ENCODE measurements at places on chromosomes 5 and 9.

DNA sequence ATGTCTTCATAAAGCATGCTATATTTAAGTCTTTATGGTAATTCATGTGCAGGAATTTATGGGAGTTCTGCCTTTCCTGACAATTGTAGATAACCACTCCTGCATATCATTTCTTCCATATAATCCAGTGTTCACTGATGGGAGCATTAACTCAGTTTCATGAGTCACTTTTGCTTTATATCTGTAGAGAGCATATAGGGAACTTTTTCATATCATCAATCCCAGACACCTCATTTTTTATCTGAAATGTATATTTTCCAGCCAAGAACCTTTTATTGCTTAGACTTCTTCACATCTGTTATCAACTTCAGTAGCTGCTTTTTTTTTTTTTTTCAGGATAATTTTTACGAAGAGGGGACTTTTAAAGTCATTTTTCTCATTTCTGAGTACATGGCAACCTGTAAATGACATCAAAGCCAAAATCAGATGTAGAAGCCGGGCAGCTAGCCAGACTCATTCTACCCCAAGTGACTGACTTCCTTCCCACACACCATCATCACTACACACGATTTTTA is 41.1 kb downstream of the NFX1 start:
- DNase-seq: no peak

DNA sequence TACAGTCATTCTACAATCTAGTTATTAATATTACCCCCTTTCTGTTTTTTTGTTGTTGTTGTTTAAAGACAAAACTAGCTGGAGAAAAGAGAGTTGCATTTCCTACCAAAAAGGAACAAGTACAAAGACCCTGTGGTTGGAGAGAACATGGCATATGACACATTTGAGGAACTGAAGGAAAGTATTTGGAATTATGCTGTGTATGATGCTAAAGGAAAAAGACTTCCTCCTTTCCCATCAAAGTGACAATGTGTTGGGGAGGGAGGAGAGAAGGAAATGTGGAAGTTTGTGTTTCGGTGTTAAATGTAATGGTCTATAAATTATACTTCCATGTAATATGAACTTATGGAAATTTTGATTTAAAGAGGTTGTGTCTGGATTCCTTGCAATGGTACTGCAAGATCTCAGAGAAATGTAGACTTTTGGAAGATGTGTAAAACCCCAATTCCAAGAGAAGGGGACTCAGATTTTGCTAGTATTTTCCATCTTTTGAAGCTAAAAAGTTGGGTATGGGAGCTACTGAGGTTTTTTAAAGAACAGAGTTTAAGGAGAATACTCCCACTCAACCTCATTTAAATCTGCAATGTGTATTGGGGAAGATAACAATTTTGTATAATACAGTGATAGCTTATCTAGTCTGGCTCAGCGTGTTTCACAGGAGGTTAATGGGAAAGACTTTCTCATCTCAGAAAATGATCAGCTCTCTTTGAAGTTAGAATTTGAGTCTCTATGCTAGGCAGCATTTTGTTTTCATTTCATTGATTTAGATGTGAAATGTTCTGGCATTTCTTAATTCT is 15.4 kb upstream of the TNFSF8 start:
- DNase-seq: peak; percentile 58

- DNase-seq: no peak
Measured at GRCh38 chr5:91170266-91170665, 212.9 kb downstream of the ARRDC3 start.

- DNase-seq: no peak
Measured at GRCh38 chr5:131974956-131975726, 29.7 kb upstream of the MEIKIN start.

- no peak for DNase-seq
Measured at GRCh38 chr9:137275588-137276472, 1.7 kb upstream of the TOR4A start.

DNA sequence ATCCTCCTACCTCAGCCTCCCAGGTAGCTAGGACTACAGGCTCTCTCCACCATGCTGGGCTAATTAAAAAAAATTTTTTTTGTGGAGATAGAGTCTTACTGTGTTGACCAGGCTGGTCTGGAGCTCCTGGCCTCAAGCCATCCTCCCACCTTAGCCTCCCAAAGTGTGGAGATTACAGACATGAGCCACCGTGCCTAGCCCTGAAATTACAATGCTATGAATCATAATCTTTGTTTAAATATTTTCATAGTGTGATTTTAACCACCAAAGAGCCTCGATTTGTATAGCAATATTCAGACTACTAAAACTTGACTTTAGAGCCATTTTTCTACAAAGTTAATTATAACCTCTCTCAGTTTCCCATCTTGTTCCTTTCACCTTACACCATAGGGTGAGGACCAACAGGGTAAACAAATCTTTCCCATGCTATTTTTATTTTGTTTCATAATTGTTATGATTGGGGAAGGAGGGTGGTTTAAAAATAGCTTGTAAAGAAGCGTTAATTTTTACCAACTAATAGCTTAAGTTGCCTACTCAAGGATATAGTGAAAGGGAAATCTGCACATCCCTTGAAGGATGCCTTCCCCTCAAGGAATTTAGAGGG is 32.7 kb downstream of the UBE2D2 start:
- no peak for DNase-seq

DNA sequence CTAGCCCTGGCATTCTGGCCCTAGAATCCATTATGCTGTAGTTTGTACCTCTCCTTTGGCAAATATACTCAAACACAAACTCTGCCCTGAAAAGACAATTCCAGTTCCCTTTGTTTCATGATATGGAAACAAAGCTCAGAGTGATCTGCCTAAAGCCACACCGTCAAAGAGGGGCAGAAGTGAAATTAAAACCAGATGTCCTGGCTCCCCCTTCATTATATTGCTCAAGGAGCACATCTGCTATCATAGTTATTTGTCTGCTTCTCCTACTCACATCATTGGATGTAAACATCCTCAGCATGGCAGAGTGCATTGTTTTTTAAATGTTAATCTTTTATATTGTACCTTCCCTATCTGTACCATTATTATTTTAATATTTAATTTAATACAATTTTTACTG is 266.7 kb upstream of the SMARCA2 start:
- DNase-seq: no peak

GRCh38 chr9:137786511-137786920 is 91.1 kb upstream of the CACNA1B start:
- no peak for DNase-seq

- DNase-seq: no peak
Measured at GRCh38 chr9:70411121-70411929, 3.1 kb downstream of the KLF9 start.

GRCh38 chr5:10660135-10660534 is 96.3 kb downstream of the ANKRD33B start:
- DNase-seq: no peak

DNA sequence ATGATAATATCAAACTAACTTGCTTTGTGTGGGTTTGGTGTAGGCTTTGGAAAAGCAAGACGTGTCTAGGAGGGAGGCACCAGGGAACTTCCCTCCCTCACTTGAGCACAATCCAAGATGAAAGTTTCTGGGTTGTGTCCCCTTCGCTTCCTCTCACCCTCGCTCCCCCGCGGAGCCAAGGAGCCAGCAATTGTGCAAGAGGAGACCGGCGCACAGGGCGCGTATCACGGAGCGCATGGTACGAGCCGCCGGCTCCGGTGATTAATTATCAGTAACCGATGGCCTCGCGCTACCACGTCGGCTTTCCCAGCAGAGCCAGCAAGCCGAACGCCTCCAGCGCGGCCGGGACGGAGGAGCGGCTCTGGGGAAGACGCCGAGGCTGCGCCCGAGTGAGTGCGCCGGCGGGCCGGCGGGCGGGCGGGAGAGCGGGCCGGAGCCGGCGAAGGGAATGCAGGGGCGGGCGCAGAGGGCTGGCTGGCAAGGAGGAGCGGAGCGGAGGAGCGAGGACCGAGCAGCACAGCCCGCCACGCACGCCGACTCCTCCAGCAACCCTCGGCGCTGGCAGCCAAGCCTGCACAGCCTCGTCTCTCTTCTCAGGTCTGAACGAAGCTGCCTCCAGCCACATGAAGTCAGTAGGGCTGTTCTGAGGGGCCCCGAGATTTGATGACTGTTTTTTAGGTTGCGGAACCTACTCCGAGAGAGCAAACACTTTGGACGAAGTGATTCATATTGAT is 143.6 kb downstream of the BNC2 start:
- no peak for DNase-seq

DNA sequence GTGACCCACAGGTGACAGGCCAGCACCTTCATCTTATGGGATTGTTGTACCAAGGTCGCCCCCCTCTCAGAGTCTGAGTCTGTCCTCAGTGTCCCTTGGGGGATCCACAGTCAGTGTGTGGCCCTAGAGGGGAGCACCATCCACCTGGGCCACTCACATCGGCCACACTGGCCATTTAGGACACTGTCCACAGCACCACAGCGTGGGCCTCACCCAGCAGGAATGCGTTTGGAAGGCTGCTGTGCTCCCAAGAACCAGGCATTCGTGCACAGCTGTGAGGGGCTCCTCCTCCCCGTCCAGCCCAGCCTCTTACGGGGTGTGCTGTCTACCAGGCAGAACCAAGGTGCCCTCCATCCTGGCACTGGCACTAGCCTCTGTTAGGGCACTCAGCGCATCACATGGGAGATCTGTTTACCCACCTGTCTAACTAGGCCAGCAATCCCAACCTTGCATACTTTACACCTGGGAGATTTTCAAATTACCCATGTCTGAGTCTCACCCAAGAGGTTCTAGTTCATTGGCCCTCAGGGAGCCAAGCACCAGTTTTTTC is 24.5 kb upstream of the UBE2QL1 start:
- DNase-seq: no peak

- no peak for DNase-seq
Measured at GRCh38 chr5:31671339-31671741, 32.4 kb downstream of the PDZD2 start.

- DNase-seq: no peak
Measured at GRCh38 chr5:67291671-67292070, 95.1 kb upstream of the CD180 start.
